H1 (cell line): ENCODE measurements at places on chromosomes 11 and 22.

- H3K27ac ChIP-seq = no peak overlapping the region
- H3K36me3 ChIP-seq = no peaks in the 10 kb centered on the region
- H3K4me3 ChIP-seq = no peak overlapping the region
- H3K27me3 ChIP-seq = no peaks in the 10 kb centered on the region
- no peaks in the 10 kb centered on the region for H3K4me1 ChIP-seq
These were observed 165.8 kb upstream of the SYT13 start for GRCh38 chr11:45451766-45452440.

- no peak for DNase-seq
- H3K36me3 ChIP-seq = peaks cover 31% of the 10 kb centered on the region
- H3K27ac ChIP-seq = no peak overlapping the region
- H3K27me3 ChIP-seq = no peaks in the 10 kb centered on the region
- H3K4me1 ChIP-seq = no peaks in the 10 kb centered on the region
These were observed 52.6 kb downstream of the CLTCL1 start for GRCh38 chr22:19238900-19239299.

GRCh38 chr11:95867105-95867504 is 56.8 kb downstream of the MTMR2 start:
- no peak overlapping the region for H3K27ac ChIP-seq
- no peak for DNase-seq
- H3K27me3 ChIP-seq = no peaks in the 10 kb centered on the region
- H3K4me1 ChIP-seq = no peaks in the 10 kb centered on the region
- peaks cover 2% of the 10 kb centered on the region; the same call in 1 of the 2 replicates for H3K36me3 ChIP-seq

- no peak for DNase-seq
- no peaks in the 10 kb centered on the region for H3K27me3 ChIP-seq
- no peak overlapping the region for H3K4me3 ChIP-seq
- no peaks in the 10 kb centered on the region for H3K4me1 ChIP-seq
These were observed 6.7 kb downstream of the MYO18B start for GRCh38 chr22:25748704-25749103.

- H3K4me1 ChIP-seq = peaks cover 10% of the 10 kb centered on the region
- no peak within 1 kb of the TSS for H3K27ac ChIP-seq
- H3K27me3 ChIP-seq = peaks cover 48% of the 10 kb centered on the region
- no peak for DNase-seq
These were observed at the start of gene TPBGL for GRCh38 chr11:75240311-75241035. Gene TPBGL (plus strand): TSS chr11:75240774. CDS start chr11:75241050, 276 bp downstream.

- H3K4me3 ChIP-seq = no peak overlapping the region
- peaks cover 23% of the 10 kb centered on the region for H3K4me1 ChIP-seq
- H3K27me3 ChIP-seq = peaks cover 58% of the 10 kb centered on the region
- peak; percentile 80 for DNase-seq
These were observed 768 bp upstream of the CDKN1C start for GRCh38 chr11:2886191-2886894.
